ENCODE measurements at places on chromosomes 4 and X. TPM values are rescaled to one million over a fixed set of nuclear protein-coding genes. Genes with fewer than 3 reads are reported as not detected.

Gene HSFX2
- total RNA-seq, result not detected

Gene EGF
- 9.4 TPM for total RNA-seq

Gene NLGN4X
- 0.93 TPM for total RNA-seq

Gene FAM47E
- 10.6 TPM for total RNA-seq

Gene NAP1L5
- total RNA-seq, result 16.1 TPM

Gene F9
- total RNA-seq, result not detected

Gene LPAR4
- 2.0 TPM for total RNA-seq

Gene SSX7
- total RNA-seq, result not detected

Gene GPRIN3
- 3.6 TPM for total RNA-seq

Gene PFKFB1
- total RNA-seq, result 1.3 TPM

Gene STARD8
- total RNA-seq, result 35.6 TPM

Gene ACOT9
- 53.8 TPM for total RNA-seq

Gene NEIL3
- total RNA-seq, result 0.59 TPM

Gene EFHC2
- 6.2 TPM for total RNA-seq

Gene CHIC1
- total RNA-seq, result 20.6 TPM

Gene FAM149A
- 8.1 TPM for total RNA-seq

Gene UGT2A1
- total RNA-seq, result not detected

Gene IDS
- 85.8 TPM for total RNA-seq

Gene JADE3
- 6.0 TPM for total RNA-seq

Gene PCYT1B
- not detected for total RNA-seq

Gene PORCN
- total RNA-seq, result 17.5 TPM

Gene NKX6-1
- 19.1 TPM for total RNA-seq

Gene MSX1
- total RNA-seq, result 5.0 TPM

Gene ARHGAP36
- not detected for total RNA-seq

Gene PRDM8
- 5.4 TPM for total RNA-seq

Gene NIPAL1
- 3.5 TPM for total RNA-seq

Gene IL2RG
- total RNA-seq, result 2.1 TPM

Gene SPON2
- 3.0 TPM for total RNA-seq

Gene C4orf51
- total RNA-seq, result not detected

Gene UGT2B10
- not detected for total RNA-seq

Gene NALF2
- total RNA-seq, result 20.2 TPM

Gene GABRG1
- 0.15 TPM for total RNA-seq
